ENCODE measurements at places on chromosomes 2 and 18. TPM values are rescaled to one million over a fixed set of nuclear protein-coding genes. Genes with fewer than 3 reads are reported as not detected.

Gene LRRTM1
- not detected for total RNA-seq

Gene TYMS
- total RNA-seq, result 7.6 TPM

Gene SIX3
- 0.06 TPM for total RNA-seq

Gene EML6
- 5.1 TPM for total RNA-seq

Gene SLC5A7
- 0.48 TPM for total RNA-seq

Gene C2orf78
- not detected for total RNA-seq

Gene HOXD9
- 0.80 TPM for total RNA-seq

Gene REG3A
- not detected for total RNA-seq

Gene SPP2
- not detected for total RNA-seq

Gene FNDC4
- total RNA-seq, result 6.9 TPM
